Kidney capillary endothelial cell (primary cell): ENCODE measurements at places on chromosomes 7 and 10.
A peak's percentile ranks its signal among the peaks of the same experiment; 100 is the strongest.

DNA sequence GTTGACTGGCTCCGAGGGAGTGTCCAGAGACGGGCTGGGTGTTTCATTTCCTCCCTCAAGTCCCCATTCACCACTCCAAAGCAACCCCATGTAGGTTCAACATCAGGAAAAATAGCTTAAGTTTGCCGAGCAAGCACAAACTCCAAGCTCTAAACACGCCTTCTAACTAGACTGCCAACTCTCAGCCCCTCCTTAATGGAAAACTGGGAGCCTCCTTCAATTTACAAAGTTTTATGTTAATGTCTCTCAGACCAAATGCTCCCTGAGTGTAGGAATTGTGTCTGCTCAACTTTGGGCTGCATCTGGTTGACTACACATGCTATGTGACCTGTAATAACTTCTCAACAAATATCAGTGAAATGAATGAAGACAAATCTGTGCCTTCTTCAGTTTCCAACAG is 87.5 kb downstream of the FAM204A start:
- DNase-seq = no peak

GRCh38 chr10:21020545-21020944 is 123.4 kb upstream of the NEBL start:
- no peak for DNase-seq

DNA sequence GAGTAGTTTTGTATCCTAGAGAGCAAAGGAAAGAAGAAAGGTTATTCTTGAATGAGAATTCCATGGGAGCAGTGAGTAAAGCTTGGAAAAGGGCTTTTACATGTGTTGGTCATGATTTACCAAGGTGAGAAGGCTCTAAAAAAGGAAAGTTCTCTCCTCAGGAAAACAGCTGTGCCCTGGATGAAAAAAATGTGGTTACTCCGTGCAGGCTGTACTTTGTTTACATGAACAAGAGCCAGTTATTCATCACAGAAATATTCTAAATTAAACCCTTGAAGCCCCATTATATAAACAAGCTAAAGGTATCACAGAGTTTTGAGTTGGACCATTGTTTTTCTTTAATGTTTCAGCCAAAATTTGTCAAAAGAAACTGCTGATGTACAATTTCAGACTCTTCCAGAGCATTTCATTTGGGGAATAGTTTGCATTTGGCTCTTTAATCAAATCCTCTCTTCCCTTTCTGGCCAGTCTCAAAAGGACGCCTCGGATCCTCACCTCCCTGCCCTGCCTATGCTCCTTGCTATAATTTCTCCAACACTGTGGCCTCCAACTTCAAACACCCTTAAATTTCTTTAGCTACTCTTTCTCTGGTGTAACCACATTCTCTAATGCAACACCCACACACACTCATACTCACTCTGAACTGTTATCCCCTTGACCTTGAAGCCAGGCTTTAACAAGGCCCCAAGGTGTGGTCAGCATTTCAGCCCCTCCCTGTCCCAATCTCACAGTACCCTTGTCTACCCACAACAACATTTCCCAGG is 47.4 kb downstream of the AFAP1L2 start:
- no peak for DNase-seq

DNA sequence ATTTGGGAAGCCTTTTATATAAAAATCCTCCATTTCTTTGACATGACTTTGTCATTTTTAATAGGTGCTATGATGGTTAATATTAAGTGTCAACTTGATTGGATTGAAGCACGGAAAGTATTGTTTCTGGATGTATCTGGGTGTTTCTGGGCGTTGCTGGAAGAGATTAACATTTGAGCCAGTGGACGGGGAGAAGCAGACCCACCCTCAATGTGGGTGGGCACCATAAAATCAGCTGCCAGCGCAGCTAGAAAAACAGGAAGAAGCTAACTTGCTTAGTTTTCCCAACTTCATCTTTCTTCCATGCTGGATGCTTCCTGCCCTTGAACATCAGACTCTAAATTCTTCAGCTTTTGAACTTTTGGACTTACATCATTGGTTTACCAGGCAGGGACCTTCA is 1003.0 kb downstream of the SORCS3 start:
- DNase-seq = no peak

DNA sequence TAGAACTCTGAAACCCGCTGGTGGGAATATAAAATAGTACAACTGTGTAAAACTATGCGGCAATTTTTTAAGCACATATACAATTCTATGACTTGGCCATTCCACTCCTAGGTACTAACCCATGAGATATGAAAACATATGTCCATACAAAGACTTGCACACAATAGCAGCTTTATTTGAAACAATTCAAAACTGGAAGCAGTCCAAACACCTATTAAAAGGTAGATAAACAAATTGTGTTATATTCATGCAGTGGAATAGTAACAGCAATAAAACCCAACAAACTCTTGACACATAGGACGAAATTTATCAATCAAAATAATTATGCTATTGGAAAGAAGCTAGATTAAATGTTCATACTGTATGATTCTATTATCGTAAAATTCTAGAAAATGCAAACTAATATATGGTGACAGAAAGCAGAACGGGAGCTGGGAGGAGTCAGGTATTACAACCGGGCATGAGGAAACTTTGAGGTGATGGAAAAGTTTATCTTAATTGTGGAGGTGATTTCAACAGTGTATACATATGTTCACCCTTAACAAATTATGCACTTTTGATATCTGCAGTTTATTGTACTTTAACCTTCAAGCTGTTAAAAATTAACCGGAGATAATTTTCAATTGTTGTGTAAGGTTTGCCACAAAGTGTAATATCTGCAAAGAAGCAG is 803 bp upstream of the STK31 start:
- DNase-seq = no peak

DNA sequence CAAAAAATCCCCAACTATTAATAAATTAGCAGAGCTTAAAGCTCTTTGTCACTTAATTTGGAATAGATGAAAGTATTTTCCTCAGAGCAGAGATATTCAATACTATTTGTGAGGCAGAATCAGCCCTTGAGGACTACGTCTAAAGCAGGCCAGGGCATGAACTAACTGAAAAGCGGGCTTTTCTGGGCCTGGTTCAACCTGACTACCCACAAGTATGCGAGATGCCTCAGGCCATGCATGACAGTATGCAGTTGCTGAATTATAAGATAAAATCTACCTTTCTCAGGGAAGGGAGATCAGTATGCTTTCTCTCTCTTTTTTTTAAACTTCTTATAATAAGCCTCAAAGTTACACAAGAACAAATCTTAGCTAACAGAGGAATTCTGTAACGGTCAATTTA is 20.1 kb downstream of the TMEM168 start:
- DNase-seq = no peak

GRCh38 chr7:86049910-86050309 is 593.8 kb upstream of the GRM3 start:
- no peak for DNase-seq

GRCh38 chr7:14073988-14074387 is 84.5 kb upstream of the ETV1 start:
- DNase-seq = no peak

DNA sequence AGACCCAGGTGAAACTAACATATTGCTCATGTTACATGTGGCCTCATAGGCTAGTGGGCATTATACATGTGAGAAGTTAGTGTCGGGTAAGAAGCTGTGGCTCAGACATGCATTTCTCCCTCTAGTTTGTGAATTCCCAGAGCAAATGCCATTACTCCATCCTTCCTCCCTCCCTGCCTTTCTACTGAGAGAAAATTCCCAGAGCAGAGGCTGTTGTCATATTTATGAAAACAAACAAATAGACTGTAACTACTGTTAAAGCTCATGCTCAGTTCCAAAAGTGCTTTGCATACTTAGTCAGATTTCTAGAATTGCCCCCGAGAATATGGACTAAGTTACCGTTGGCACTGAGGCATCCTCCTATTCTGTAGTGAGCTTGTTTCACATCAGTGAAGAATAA is 29.0 kb downstream of the ZNRF2 start:
- no peak for DNase-seq

DNA sequence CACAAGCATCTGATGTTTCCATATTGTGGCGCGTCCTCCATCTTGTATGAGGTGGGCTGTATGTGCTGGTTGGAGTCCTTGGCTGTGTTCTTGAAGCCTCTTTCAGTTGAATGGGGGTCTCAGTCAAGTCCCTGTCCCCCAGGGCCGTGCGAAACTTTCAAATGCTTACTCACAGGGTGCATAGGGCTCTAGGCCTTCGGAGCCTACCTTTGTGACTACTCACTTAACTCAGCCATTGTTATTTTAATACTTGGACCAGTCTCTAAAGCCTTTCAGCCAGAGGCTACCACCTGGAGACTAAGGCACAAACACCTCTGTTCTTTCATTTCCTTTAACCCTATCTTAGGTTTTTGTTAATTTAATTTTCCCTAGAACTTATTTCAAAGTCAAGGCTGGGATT is 785.9 kb downstream of the GATA3 start:
- DNase-seq = no peak

- DNase-seq = peak; percentile 20
Observed at GRCh38 chr7:129376778-129377700, 57.2 kb upstream of the STRIP2 start.

DNA sequence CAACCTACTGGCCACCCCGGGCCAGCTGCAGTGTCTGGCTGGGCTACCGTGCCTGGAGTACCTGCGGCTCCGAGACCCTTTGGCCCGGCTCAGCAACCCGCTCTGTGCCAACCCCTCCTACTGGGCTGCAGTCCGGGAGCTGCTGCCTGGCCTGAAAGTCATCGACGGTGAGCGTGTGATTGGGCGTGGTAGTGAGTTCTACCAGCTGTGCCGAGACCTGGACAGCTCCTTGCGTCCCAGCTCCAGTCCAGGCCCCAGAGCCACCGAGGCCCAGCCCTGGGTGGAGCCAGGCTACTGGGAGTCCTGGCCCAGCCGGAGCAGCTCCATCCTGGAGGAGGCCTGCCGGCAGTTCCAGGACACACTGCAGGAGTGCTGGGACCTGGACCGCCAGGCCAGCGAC is 4.2 kb downstream of the RARRES2 start:
- no peak for DNase-seq

GRCh38 chr7:7773334-7774309 is 55.2 kb upstream of the RPA3 start:
- DNase-seq = no peak

GRCh38 chr7:29443552-29443951 is 120.1 kb upstream of the PRR15 start:
- DNase-seq = no peak

DNA sequence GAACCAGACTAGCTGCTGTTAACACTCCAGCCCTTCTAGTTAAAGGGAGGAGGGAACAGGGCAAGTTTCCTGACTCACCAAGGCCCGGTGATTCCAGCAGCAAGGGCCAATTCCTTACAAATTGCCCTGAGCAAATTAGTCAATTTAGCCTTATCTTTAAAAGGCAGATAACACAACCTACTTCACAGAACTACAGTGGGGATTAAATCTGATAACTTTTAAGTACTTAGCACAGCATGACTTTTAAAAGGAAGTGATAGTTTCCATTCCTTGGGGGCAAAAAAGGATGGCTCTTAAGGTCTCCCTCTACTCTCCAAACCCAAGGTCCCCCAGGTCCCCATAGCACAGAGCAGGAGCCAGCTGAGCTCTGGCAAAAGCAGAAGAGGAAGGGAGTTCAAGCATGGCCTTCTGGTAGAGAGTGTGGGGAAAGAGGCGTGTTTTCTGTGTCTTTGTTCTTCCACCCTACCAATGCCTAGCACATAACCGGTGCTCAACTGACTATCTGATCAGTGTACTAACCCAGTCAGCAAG is 4.0 kb downstream of the CDCA7L start:
- no peak for DNase-seq

DNA sequence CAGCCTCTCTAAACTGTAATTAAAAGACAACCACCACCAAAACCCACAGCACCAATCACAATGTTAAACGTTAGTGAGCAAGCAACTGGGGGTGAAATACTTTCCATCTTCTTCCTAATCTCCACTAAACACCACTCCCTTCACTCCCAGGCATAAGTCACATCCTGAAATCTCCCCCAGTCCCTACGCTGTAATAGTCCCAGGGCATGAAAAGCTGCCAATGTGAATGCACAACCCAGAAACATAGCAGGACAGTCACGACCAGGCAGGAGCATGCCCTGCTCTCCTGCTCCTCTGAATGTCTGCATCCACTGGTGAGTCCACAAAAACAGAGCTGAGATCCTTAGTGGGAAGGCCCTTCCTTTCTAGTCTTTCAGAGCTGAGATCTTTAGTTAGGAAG is 288.9 kb downstream of the PARD3 start:
- peak; percentile 22 for DNase-seq

DNA sequence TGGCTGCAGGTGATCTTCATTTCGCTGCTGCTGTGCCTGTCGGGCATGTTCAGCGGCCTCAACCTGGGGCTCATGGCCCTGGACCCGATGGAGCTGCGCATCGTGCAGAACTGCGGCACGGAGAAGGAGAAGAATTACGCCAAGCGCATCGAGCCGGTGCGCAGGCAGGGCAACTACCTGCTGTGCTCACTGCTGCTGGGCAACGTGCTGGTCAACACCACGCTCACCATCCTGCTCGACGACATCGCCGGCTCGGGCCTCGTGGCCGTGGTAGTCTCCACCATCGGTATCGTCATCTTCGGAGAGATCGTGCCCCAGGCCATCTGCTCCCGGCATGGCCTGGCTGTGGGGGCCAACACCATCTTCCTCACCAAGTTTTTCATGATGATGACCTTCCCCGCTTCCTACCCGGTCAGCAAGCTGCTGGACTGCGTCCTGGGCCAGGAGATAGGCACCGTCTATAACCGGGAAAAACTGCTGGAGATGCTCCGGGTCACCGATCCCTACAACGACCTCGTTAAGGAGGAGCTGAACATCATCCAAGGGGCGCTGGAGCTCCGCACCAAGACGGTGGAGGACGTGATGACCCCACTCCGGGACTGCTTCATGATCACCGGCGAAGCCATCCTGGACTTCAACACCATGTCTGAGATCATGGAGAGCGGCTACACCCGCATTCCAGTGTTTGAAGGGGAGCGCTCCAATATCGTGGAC is 1.3 kb downstream of the CNNM2 start:
- no peak for DNase-seq

GRCh38 chr10:43258562-43259212 is 8.2 kb downstream of the RASGEF1A start:
- no peak for DNase-seq

DNA sequence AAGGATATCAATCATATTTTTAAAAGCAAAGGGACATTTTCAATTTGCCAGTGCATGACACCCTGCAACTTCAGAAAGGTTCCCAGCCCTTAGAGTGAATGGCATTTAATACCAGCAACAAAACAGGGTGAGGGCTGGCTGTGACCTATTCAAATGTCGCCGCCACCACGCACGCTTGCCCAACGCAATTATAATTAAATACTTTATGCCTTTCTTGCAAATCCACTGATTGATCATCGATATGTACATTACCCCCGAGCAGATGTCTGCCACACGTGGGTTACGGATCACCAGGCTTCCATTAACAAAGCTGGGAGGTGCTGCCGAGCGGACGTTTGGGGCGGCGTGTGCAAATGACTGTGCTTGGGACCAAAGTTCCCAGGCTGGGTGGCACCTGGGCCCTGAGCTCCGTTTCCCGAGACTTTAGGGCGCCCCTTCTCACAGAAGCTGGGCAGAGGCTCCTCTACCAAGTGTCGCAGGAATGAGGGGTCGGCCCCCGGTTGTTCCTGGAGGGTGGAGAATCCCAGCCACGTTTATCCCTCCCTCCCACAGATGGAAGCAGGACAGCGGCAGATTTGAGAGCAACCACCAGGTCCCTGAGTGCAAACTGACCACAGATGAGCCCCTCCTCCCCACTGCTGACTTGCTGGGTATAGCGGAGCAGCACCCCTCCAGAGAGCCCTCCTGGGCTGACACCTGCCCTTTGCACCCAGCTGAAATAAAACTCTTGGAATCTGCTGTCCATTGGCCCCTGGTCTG is 3.9 kb downstream of the FOXL3 start:
- DNase-seq = no peak
